NCI-H774 (cell line): ENCODE measurements at places on chromosomes 3 and 15.

- no peak for DNase-seq
These were observed 545.3 kb downstream of the GBE1 start for GRCh38 chr3:81216192-81216591.

DNA sequence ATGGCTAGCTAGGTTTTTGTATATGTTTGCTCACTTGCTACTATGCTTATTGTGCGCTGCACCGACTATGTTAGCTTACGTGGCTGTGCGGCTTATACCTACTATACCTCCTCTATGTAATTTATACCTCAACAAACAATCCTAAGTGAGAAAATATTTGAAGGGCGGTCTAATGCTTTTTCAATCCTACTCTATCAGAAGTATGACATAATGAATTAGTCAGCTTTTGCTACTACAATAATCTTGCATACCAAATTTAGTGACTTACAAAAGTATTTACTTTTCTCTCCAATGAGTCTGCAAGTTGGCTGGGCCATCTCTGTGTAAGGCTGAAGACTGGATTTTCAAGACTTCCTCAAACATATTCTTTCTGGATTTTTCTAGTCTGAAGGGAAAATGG, 391.2 kb upstream of the NECTIN3 start:
- DNase-seq: no peak

GRCh38 chr3:4834403-4834866, 144.8 kb upstream of the BHLHE40 start:
- DNase-seq: no peak

DNA sequence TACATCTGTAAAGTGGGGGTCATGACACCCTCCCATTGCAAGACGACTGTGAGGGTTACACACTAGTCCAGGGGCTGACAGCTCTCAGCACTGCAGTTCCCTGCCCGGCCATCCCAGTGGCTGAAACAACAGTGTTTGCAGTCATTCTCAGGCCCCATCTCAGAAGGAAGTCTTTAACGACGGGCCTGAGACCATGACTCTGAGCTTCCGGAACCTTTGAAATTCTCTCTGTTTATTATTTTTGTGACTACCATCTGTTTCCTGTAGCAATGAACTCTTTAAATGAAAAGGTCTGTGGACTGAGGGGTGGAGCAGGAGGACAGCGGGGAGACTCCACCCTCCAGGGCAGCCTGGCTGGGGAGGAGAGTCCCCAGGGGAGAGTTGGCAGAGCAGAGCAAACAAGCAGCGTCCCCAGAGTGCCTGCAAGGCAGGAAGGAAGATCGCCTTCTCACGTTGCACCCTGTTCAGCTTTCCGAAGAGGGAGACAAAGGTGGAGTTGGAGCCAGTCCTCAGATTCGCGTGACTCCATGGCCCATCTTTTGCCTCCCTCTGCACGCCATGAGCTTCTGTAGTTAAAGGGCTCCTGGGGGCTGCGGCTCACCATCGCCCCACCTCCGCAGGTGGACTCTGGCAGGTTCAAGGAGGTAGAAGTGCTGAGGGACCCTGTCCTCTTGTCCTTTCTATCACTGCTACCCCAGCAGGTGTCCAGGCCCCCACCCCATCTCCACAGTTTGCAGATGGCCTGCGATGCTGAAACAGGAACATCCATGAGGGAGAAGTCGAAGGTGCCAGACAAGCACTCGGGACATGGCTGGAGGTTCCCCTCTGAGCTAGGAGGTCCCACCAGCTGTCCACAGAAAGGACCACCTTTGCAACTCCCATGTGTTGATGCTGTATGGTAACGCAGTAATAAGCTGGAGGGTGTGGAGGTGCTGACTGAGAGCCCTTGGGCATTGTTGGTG, 525.8 kb upstream of the PROK2 start:
- no peak for DNase-seq

DNA sequence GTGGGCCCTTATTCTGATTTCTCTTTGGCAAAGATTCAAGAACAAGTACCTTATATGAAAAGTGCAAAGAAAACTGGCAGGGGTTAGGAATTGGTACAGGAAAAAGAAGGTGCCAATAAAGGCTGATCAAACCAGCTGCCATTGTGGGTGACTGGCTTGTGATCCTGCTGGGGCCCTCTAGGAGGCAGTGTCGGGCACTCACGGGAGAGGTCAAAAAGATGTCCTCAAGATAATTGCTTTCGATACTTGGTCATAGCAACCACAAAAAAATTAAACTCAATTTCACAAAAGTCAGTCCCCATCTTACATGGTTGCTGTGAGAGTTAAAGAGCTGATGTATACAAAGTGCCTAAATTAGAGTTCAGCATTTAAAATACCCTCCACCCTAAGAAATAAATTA, 31.0 kb upstream of the CAV3 start:
- no peak for DNase-seq

- no peak for DNase-seq
These were observed 38.2 kb upstream of the SUCLG2 start for GRCh38 chr3:67692621-67693020.

- DNase-seq: no peak
These were observed 14.2 kb upstream of the ZNF148 start for GRCh38 chr3:125389282-125389681.
